AG09319 (cell line): ENCODE measurements at places on chromosomes 2 and 18.

GRCh38 chr2:132871831-132872230 is 201.8 kb upstream of the LYPD1 start:
- no peak for DNase-seq

GRCh38 chr2:6580982-6581381 is 284.7 kb downstream of the CMPK2 start:
- peak; percentile 15 for DNase-seq

GRCh38 chr2:138572318-138572717 is 70.7 kb downstream of the SPOPL start:
- DNase-seq: no peak

DNA sequence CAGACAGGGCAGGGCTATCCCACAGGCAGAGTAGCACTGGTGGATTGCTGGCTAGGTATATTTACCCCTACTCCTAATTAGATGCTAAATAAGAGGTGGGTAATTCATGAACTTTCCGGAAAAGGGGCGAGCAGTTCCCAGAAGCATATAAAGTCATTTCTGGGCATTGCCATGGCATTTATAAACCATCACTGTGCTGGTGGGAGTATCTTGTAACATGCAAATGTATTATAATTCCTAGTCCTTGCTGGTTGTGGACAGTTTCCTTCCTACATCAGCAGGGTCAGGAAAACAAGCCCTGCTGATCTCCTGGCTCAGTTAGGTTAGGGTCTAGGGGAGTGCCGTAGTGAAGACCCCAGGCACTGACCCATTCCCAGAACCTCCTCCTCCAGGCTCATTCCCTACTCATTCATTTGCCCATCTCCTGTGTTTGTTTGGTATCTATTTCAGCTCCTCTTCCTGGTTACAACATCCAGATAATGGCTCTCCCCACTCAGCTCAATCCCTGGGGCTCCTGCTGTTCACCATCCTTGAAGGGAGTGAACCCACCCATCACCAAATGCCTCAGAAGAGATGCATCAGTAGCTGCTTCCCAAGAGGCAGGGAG is 282.7 kb downstream of the SRBD1 start:
- DNase-seq: no peak

DNA sequence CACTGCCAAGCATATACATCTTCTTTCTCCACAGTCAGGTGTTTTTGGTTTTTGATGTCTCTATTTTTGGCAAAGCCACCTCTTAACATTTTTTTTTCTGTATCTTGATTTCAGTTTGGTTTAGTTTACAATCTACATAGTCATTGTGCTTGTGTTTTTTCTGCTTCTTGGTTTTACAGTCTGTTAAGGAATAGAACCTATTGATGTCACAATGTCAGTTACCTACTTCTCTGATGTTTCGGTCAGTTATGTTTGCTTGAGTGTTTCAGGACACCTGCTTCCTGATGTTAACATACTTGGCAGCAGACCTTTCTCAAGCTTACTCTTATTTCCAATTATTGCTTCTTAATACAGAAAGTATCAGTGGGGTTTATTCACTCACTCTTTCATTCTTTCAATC is 253.3 kb downstream of the SPAG16 start:
- no peak for DNase-seq

DNA sequence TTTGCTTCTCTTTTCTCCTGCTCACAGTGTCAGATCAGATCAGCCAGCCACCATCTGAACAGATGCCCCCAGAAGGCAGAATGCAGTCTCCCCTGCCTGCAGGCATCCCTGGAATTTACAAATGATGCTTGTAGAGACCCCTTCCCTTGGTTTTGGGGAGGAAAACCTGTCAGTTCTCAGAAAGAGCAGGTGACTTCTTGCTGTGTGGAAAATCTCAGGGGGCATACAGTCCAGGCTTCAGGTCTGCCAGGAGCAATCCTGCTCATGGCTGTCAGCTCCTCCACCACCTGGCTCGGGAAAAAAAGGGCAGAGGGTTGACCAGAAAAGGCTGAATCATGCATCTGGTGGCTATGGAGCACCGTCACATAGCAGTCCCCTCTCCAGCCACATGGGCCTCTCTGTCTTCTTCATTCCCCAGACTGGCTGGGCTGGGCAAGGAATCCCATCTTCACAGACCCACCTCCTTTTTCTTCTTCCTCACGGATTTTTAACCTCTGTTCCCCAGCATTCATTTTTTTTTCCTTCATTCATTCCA is 107.0 kb downstream of the KCNF1 start:
- DNase-seq: no peak

GRCh38 chr2:430291-431040 is 142.6 kb upstream of the ALKAL2 start:
- no peak for DNase-seq

DNA sequence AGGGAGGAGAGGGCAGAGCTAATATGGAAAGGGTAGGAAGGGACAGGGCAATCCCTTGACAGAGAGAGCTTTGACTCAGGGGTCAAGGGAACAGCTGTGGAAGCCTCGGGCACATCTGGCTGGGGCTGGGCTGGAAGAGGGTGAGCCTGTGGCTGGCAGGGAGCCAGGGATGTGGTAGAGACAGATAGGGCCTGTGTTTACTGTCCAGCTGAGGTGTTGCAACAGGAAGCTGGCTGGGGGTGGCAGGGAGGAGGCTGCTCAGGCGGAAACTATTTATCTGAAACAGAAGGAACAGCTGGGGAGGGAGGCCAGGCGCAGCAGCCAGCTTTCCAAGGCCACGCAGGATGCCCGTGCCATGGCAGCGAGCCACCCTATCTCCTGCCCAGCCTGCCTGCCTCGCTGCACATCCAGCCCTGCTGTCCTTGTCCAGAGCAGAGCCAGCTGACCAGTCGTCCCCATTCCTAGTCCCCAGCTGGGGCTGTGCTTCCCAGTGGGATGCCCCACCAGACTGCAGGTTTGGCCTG is 264.7 kb downstream of the CYP26B1 start:
- DNase-seq: peak; percentile 90

DNA sequence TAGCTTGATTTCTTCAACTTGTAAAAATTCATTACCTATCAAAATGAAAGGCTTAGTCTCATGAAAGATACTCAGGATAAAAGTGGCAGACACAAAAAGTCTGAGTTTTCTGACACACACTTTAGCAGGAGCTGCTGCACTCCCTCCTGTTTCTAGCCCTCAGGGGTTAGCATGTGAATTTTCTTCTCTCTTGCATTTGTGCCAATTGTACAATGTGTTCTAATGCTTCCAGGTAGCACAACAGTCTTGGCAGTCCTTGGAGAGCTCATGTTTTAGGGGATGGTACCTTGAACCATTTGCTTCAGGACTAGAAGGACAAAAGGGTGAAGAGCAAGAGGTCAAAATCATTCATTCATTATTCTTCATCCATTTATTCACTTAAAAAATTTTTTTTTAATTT is 316.8 kb downstream of the AFF3 start:
- no peak for DNase-seq

DNA sequence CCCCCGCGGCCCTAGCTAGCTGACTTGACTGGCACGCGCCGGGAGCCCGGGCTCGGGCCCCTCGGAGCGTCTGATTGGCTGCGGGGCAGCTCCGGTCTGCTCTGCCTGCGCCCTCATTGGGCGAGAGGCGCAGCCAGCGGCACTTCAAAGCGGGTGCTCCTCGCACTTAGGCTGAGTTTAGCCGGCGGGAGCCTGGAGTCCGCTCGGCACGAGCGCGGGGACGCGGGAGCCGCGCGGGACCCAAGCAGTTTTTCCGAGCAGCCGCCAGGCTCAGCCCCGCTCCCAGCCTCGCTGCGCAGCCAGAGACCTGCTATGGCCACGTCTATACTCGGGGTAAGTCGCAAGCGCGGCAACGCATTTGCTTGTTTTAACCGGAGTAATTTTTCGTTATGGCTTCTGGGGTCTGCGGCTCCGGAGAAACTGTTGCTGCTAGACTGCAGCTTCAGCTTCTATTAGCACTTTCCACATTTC is at the start of gene SP9:
Gene SP9, plus strand, starts transcription at position 174 of the 471 bp plus-strand sequence. Its CDS starts 139 bp downstream, at position 313.
- peak; percentile 94 for DNase-seq

GRCh38 chr2:238947243-238947760 is 99.4 kb downstream of the TWIST2 start:
- DNase-seq: no peak

DNA sequence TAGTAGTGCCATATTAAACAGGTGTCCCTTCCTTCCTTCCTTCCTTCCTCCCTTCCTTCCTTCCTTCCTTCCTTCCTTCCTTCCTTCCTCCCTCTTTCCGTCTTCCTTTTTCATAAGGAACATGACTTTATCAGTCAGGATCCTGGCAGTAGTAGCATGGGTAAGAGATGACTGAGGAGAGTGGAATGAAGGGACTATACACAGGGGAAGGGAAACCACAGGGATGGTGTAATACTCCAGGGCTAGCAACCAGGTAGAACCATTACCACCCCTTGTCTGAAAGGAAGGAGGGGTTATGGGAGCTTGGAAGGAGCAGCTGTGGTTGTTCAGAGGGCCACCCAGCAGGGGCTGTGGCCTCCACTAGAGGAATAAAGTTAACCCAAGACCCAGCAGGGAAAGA is 23.2 kb upstream of the KDM3A start:
- no peak for DNase-seq

- DNase-seq: no peak
These were observed 3.2 kb downstream of the ID2 start for GRCh38 chr2:8684878-8685696.

GRCh38 chr2:17748745-17749144 is 4.9 kb downstream of the SMC6 start:
- DNase-seq: no peak

- DNase-seq: no peak
These were observed 83.4 kb upstream of the PELI1 start for GRCh38 chr2:64227603-64228125.

GRCh38 chr2:30178618-30179434 is 32.0 kb downstream of the YPEL5 start:
- DNase-seq: no peak

- DNase-seq: no peak
These were observed 35.4 kb upstream of the PGAP1 start for GRCh38 chr2:196961889-196962288.

- DNase-seq: no peak
These were observed 1.7 kb upstream of the CTDSP1 start for GRCh38 chr2:218397820-218398436.

GRCh38 chr2:68846091-68846490 is 25.1 kb downstream of the BMP10 start:
- DNase-seq: no peak

GRCh38 chr2:46872902-46873603 is 42.6 kb downstream of the MCFD2 start:
- DNase-seq: no peak

- peak; percentile 93 for DNase-seq
These were observed 11.1 kb upstream of the SCG2 start for GRCh38 chr2:223613017-223613950.

- peak; percentile 49 for DNase-seq
These were observed 57.0 kb downstream of the EFR3B start for GRCh38 chr2:25098670-25099486.

- DNase-seq: no peak
These were observed 101.0 kb downstream of the FAM210A start for GRCh38 chr18:13625355-13625754.

- DNase-seq: no peak
These were observed 701.1 kb upstream of the ZEB2 start for GRCh38 chr2:145221032-145221431.

DNA sequence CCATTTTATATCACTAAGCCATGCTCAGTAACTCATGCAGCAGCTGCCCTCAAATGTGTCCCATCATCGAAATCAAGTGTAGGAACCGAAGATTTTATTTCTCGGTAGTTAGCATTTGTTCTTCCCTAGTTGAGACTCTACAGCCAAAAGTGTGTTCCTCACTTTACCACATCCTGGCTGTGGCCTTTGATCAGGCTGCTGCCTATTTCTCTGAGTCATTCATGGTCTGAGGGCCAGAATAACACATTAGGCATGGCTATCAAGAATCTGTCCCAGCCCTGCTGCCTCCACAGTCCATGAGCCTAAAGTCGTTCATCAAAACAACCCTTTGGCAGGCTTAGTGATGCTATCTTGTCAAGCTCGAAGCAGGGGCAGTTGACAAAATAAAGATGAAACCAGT is 300.1 kb downstream of the TDRD15 start:
- DNase-seq: no peak

GRCh38 chr2:220491670-220492069 is 864.2 kb downstream of the SLC4A3 start:
- no peak for DNase-seq

DNA sequence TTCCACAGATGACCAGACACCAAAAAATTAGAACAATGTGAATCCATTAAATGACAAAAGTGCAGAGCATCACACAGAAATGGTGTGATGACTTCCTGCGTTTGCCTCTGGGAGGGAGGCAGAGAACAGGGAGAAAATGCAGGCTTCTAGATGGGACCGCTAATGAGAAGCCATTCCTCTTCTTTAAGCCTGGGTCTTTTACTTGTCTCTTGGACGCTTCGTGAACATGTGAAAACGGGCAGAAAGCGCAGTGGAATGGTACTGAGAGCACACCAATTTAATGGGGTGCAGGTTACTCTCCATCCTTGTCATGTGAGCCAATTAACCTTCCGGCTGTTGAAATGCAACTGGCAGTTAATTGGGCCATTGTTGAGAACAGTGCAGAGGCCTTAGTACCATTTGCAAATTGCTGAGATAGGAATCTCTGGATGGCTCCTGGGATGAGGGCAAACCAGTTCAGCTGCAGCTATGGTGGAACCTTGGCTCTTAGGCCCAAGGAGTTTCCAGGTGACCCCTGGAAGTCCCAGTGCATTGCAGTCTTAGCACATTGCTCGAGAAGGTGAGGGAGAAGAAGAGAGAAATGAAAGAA is 210.4 kb upstream of the CXCR4 start:
- DNase-seq: no peak

- no peak for DNase-seq
These were observed 103.9 kb upstream of the PPP1CB start for GRCh38 chr2:28647682-28648081.

DNA sequence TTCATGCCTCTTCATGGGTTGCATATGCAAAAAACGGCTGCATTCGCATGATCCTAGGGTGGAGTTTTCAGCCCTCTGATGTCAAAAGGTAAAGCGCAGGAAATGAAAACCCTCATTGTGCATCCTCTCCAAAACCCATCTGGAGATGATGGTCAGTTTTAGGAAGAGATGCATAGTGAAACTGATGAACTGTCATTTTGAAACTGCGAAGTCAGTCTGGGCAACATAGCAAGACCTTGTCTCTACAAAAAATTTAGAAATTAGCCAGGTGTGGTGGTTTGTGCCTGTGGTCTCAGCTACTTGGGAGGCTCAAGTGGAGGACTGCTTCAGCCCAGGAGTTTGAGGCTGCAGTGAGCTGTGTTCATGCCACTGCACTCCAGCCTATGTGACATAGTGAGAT is 2.5 kb upstream of the TTLL4 start:
- no peak for DNase-seq

DNA sequence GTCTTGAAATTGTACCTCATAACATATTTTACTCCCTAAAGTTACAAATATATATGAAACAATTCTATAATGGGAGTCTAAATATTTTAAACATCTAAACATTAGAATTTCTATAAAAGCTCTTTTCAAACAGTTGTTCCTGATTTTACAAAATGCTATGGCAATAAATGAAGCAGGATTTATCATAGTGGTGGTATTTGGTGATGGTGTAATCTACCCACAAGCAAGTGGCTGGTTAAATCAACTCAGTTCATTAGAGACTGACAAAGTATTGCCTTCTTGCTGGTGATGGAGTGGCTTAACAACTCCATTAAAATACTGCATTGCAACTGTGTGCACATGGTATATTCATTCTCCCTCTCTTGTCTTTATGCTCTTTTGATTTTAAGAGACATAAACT is 138.9 kb downstream of the PMAIP1 start:
- no peak for DNase-seq
